ENCODE measurements at places on chromosomes 5 and 9.

DNA sequence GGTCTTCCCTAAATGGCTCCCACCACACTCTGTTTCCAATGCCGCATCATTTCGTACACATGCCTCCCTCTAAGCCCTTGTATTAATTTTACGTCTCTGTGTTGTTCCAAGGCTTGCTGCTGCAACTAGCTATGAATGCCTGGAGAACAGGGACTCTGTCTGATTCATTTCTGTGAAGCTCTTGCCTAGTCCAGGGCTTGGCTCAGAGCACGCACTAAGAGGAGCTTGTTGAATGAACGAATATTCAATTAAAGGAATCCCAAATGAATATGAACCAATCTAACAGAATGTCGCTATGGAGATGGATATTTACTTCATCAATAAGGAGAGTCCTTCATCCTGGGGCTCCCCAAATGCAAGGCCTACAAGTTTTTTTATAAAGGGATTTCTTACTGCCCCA lies 55.3 kb downstream of the TGFBR1 start:
- DNase-seq = no peak

GRCh38 chr5:159459951-159460538 lies 129.8 kb upstream of the IL12B start:
- no peak for DNase-seq

DNA sequence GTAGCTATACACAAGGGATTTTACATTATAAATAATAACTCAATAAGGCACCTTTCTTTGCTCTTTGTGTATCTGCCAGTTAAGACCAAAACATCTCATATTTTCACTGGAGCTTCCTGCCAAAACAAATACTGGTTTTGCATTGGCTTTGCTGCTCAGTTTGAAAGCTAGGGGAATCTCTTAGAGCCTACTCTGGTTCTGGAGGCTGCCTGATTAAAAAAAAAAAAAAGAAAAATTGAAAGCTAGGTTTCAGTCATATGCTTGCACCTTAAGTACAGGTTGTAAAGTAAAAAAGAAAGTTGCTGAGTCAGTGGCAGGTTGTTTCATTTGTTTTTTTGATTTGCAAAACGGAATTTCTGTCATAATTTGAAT lies 2.3 kb downstream of the DENND4C start:
- DNase-seq = no peak

DNA sequence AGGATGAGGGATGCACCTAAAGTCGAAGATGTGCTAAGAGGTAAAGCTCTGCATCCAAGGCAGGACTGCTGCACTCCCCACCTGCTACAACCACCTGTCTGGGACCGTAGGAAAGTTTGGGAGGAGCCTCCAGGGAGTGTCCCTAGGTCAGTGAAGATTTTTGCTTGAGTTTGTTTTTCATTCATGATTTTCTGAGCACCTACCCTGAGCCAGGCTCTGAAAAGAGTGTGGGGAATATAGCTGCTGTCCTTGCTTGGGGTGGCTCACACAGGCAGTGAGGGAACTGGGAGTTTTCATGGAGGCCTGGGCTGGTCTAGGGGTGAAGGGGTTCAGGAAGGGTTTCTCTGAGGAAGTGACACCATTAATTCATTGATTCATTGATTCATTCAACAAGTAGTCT lies 48.9 kb downstream of the SAR1B start:
- DNase-seq = no peak

- DNase-seq = no peak
These were observed 2.5 kb downstream of the LPAR1 start for GRCh38 chr9:111035543-111036428.

DNA sequence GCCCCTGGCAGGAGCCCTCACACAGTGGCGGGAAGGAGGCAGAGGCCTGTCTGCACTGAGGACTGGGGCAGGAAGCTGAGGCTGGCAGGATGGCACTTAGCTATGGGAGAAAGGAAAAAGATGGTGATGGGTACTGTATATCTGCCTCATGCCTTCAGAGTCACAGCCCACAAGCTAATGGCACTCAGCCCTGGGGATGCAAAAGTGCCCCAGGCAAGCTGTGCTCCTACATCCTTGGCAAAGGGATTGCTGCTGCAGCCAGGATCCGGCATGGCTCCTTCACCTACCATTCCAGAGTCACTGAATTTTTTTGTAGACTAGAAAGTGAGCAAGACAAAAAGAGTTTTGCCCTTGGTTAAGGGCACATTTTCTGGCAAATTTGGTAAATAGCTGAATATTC lies 8.7 kb downstream of the ACSL6 start:
- DNase-seq = no peak

DNA sequence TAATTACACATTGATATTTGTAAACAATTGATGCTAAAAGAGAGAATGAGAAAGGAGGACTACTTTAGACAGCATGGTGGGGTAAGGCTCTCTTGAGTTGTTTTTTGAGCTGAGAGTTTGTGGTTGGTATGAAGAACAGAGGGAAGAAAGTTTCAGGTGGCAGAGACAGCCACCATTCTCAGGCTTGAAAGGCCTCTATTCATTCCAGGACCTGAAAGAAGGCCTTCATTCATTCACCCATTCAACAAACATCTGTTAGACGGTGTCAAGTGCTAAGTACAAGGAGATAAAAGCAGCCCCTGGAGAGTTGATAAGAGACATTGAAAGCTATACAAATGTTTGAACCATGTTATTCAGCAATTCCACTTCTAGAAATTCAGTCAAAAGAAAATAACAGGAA lies 21.7 kb upstream of the ADAM19 start:
- DNase-seq = no peak

DNA sequence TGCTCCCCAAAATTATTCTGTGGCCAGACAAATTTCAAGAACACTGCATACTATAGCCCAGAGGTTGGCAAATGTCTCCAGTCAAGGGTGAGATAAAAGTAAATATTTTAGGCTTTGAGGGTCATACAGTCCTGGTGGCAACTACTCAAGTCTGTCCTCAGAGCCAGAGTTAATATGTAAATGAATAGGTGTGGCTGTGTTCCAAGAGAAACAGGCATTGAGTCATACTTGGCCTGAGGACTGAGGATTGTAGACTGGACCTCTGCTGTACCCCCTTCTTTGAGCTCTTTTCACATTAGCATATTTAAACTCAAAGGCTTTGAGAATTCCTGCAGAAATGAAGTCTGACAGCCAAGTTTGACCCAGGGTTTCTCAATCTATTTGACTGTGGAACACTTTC lies 129.2 kb upstream of the PTCH1 start:
- no peak for DNase-seq

GRCh38 chr9:110996436-110997220 lies 41.6 kb downstream of the LPAR1 start:
- DNase-seq = no peak

DNA sequence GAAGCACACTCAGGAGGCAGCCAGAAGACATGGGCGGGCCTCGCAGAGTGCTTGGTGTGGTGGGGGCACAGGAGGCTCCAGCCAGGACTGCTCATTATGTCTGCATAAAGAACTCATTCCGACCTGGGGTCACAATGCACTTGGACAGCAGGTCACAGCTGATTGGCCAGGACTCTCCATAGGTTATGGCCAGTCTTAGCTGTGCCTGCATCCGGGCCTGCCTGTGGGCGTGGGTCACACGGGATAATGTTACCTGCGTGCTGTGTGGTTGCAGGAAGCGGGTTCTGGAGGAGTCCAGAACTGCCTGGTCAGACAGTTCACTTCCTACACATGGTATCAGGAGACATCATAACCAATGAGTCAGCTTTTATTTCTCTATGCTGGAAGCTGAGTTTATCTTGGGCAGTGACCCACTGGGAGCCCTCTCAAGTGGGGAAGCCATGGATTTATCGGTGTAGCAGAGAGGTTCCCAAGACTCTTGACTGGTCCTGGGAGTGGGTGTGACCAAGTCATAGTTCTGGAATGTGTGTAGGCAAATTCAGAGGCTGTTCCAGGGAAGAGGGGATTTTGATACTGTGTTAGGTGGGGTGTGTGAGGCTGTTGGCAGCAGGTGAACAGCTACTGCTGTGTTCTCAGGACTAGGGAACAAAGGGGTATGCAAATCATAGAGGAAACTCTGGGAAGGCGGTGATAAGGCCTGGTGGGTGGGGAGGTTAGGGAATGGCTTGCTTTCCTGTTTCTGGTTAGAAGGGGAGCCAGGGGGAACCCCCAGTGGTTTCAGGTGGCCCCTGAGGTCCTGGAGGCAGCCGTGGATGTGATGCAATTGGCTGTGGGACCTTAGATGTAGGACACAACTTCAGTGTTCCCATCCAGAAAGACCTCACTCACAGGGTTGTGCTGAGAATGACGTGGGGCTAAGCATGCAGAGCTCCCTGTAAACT lies 51.3 kb downstream of the ARHGEF37 start:
- DNase-seq = no peak

GRCh38 chr9:38026021-38026809 lies 42.8 kb downstream of the SHB start:
- no peak for DNase-seq

DNA sequence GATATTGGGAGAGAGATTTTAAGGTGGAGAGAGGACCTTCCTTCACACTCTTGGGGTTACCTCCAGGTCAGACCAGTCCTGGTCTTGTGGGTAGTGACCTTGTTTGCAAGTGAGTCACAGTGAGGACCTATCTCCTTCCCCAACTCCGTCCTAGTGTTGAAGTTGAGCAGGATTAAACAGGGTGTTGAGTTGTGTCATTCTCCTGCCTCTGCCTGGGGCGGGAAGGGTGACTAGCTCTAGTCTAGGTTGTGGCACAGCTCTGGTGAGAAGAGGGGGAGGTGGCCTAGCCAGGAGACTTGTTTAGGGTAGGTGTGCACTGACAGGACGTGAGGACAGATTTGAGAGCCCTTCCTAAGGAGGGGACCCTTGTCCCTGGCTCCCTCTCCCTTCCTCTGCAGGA lies 119.6 kb upstream of the PITX1 start:
- DNase-seq = no peak

DNA sequence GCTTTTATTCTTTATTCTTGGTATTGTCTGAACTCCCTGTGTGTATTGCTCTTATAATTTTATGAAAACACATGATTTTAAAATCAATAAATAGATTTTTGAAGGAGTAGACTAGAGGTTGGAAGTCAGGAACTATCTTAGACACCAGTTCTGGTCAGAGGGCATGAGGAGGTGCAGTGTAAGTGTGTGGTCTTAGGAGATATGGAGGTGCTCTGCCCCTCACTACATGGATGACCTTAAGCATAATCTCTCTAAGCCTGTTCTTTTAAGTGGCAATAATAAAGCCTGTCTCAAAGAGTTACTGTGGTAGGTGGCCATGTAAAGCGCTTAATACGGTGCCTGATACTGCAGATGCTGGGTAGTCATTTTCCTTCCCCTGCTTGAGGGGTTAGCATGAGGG lies 34.0 kb downstream of the RPS23 start:
- no peak for DNase-seq

GRCh38 chr9:85740787-85741094 lies 1.0 kb downstream of the AGTPBP1 start:
- DNase-seq = no peak

GRCh38 chr5:181281984-181282316 lies 21.0 kb upstream of the TRIM52 start:
- no peak for DNase-seq

GRCh38 chr5:4905674-4906520 lies 234.2 kb upstream of the ADAMTS16 start:
- no peak for DNase-seq

- DNase-seq = no peak
These were observed 7.6 kb downstream of the SLC1A3 start for GRCh38 chr5:36613771-36614656.

GRCh38 chr5:14595189-14595588 lies 13.6 kb downstream of the OTULINL start:
- DNase-seq = peak; percentile 58

GRCh38 chr5:121630402-121630801 lies 221.3 kb upstream of the FTMT start:
- no peak for DNase-seq

DNA sequence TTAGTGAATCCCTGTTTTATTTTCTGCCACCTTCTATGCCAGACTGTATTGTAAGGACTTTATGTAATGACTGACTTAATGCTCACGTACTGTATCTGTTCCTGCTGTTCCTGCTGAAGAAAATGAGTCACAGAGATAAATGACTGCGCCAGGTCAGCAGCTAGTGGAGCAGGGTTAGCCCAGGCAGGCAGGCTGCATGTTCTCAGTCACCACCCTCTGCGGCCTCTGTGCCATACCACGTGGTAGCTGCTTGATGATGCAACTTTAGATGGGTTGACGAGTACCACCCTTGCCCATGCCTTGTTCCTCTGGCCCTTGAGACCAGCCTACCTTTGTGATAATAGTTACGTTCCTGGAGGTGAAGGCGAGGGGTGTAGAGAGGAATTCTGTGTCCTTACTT lies 161.9 kb downstream of the TRIO start:
- no peak for DNase-seq

DNA sequence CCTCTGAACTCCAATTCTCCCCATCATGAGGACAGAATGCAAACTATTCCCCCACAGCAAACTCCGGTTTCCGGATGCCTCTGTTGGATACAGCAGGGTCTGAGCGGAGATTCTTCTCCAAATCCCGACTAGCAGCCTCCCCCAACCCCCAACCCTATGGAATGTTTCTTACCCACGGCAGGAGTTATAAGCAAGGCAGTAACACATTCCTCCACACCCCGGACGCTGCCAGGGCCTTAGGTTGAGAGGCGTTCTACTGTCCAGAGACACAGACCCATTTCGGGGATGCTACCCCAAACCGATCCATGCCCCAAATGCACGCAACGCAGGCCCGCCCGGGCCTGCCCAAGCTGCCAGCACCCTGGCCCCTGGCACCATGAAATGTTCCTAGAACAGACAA lies 85.6 kb upstream of the LMX1B start:
- no peak for DNase-seq

GRCh38 chr9:12730198-12730597 lies 37.0 kb downstream of the TYRP1 start:
- DNase-seq = no peak

DNA sequence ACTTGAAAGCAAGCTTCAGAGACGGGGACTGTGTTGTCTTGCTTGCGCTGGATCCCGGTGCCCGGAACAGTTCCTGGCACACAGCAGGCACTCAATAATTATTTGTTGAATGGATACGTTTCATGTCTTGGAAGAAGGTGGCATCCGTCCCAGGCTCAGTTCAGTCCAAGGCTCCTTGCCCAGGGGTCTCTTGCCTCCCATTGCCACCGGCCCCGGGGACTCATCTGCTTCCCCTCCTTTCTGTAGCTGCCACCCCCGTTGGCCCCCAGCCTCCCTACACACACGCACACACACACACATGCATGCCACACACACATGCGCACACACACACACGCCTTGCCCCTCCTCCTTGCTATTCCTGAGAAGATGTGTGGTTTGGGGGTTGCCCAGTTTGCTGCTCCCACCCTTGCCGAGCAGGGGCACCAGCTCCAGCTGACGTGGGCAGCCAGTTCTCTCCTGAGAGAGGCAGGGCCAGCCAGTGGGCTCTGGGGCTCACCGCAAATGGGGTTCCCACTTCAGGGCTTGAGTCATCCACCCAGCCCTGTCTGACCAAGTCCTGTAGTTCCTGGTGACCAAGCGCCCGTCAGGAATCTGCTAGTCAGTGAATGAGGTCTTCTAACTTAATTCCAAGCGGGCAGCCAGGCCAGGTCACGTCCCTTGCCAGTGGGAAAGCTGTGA lies 41.8 kb downstream of the HK3 start:
- DNase-seq = no peak
